ENCODE measurements at places on chromosomes 1 and 21.

DNA sequence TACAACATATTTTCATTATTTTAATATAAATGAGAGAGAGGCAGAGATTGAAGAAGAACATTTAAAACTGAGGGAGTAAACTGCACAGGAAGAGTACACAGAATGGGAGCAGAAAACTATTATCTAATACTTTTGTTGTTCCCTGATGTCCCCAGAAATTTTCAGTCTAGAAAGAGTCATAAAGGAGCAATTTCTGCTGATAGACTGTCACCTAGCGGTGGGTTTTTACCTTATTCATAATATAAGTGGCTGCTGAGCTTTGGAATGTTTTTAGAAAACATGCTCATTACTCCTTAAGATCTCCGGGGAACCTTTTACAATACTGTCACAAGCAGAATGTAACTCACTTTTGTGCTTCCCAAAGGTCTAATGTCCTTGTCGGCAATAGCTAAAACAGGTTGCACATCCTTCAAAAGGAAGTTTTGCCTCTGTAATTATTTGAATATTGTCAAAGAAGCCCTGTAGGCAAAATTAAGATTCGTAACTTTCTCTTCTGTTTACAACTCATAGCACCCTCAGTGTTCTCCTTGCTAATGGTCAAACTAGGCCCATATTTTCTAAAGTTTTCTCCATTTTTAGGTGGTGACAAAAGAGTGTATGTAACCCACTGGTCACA, 4.9 kb upstream of the NPL start:
- DNase-seq, result peak; percentile 55

DNA sequence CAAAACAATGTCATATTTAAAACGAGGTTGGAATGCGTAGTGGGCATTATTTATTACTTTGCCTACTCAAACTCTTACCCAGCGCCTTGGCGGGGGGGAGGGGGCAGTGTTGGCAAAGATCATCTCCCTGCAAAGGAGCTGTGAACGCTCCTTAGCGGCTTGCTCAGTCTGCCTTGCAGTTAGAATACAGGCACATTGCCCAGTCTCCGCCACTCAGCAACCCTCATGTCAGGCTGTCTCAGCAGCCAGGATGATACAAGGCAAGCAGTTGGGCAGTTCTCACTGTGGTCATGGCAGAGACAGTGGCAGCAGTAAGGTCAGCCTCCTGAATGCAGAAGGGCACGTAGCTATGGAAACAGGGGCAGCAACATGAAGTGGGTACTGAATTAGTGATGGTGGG, 170.4 kb upstream of the KCNK2 start:
- DNase-seq, result no peak

GRCh38 chr1:10431070-10431730, 967 bp downstream of the CENPS start:
- peak; percentile 20 for DNase-seq

DNA sequence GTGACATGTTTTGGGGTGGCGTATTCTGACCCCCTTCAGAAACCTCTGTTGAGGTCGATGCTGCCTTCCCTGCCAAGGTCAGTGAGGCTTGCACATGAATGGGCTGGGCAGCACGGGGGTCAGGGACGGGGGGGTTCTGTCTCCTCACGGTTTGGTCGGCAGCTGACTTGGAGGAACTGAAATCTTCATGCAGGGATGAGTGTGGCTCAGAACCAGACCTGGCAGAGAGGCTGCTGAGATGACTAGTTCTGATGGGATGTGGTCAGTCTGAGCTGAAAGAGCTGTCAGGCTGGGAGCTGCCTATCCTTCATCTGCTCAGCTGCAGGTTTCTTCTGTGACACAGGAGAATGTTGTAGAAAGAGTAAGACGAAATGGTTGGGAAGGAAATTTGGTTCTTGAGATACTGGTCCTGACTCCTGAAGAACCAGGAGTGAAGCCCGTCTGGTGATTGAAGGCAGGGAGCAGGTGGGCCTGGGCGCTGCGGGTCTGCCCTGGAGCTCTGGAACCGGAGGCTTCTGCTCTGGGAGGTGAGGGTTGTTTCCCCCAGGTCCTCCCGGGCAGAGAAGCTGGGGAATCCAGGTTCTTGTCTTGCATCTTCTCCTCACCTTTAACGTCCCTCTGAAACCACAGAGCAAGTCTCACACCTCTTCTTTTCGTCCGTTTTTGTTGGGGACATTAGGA, 3.3 kb downstream of the SLX9 start:
- DNase-seq, result no peak

GRCh38 chr1:24952413-24952841, 22.4 kb upstream of the RUNX3 start:
- peak; percentile 81 for DNase-seq

DNA sequence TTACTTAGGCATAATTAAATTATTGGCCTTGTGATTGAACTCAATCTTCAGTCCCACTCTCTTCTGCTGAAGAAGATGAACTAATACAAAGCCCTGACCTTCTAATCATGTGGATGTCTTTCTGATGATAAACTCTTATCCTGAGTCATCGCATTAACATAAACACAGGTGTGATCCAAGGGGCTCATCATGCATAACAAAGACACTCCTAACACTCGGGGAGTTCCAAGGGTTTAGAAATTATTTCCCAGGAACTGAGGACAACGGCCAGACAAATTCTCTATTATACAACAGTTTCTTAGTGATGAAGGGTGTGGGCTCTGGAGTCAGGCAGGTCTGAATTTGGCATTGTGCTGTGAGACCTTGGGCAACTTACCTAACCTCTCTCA, 18.0 kb downstream of the DUSP10 start:
- no peak for DNase-seq

GRCh38 chr1:217268058-217268457, 362.8 kb downstream of the GPATCH2 start:
- DNase-seq, result no peak

DNA sequence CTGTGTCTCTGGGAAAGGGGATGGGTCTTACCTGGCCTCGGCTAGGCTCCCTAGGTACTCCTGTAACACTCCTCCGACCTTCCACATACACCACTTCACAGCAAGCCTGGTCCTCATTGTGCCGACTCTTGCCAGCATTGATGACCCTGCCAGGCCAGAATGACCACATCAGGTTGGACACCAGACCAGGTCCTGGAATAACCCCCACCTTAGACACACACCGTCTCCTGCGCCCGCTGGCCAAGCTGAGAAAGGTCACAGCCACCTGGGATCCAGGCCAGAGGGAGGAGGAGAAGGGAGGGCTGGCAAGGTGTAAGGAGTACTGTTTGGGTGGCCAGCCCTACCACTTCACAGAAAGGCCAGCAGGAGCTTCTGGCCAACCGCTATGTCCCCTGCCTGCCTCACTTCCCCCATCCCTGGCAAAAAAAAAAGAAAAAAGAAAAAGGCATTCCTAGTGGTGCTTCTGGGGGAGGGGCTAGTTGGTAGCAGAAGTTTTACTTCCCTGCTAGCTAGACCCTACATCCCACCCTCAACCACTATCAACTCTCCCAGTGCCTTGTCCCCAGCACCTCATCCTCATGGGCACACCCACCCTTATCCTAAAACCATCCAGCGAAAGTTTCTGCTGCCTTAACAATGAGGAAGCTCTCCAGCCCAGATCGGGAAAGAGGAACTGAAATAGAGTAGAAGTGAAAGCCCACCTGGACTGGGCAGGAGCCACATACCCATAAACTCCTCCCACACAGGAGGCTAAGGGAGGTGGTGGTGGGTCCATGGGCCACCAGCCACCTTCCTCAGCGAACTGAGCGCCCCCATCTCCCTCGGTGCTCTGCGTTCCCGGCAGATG, 1.4 kb downstream of the PPM1J start:
- DNase-seq, result no peak

DNA sequence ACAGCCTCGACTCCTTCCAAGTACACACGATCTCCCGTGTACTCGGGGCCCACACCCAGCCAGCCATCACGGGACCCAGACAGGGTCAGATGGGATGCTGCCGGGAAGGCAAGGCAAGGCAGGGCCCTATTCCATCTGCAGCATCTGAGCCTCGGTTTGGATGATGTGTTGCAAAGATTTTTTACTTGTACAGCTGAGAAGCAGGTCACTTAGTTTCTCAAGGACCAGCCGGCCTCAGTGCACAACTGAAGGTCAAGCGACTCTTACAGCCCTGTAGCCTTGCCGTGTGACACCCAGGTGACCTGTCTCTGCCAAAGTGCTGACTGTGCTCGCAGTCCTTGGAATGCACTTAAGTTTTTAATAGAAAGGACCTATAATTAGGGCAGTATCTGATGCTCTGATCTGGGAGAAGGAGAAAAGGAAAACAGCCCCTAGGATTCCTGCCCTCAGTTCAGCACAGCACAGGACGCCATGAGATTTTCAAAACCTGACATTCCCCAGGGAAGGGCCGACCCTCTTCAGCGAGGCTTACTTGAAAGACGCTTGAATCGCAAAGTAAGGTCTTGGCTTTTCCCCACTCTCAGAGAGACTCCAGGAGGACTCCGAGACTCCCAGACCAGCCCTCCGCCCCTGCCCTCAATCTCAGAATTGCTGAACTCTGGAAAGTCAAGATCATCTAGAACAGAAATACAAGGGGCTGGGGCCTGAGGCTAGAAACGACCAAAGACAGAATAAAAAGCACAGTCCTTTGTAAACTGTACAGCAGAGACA, 1.3 kb downstream of the GPR157 start:
- DNase-seq, result no peak

DNA sequence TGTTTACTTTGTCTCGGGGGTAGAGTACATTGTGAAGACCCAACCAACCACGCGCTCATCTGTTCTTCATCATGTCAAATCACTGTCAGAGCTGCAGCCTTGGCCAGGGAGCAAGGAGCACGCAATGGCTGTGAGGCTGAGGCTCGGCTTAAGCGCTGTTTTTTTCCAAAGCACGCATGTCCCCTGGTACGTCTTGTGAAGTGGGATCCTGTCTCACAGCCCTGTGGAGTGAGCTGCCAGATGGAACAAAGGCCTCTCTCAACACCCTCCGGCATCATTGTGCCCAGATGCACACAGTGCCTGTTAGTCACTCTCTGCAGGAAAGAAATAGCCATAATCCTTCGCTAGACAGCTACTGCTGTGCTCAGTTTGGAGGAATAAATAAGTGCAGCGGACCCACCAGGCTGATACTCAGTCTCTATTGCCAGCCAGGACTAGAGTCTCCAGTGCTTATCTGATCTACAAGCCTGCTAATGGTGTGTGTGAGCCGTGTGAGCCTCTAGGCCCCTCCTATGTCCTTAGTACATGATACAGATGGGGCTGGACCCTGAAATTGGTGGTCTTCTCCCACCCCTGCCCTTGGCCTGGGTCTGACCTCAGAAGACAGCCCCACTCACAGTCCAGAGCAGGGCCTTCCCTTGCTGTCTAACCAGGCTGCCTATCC, 91.3 kb upstream of the COA6 start:
- DNase-seq, result no peak

DNA sequence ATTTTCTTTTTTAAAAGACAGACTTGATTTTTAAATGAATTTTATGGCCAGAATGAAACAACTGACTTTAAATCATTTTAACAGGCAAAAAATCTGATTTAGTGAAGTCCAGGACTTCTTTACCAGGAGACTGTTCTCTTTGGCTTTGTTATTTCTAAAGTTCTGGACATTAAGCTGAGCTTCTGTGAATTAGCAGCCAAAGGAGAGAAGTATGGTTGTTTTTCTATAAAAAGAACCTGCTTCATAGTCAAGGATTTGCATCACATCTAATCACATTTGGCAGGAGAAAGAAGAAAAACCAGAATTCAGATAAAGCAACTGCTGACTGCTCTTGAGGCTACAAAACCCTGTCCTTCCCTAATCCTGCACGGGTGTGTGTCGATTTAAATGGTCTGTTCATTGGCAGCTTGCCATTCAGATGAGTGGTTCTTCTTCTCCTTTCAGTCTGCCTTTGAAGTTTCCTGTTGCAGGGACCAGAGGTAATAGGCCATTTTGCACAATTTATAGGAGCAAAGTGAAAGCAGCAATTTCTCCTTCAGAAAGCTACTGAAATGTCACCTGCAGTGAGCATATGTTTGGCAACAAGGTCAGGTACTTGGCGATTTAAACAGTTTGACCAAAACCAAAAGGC, 215.4 kb downstream of the OLFM3 start:
- no peak for DNase-seq

GRCh38 chr1:200448034-200448762, 38.4 kb upstream of the ZNF281 start:
- peak; percentile 83 for DNase-seq

DNA sequence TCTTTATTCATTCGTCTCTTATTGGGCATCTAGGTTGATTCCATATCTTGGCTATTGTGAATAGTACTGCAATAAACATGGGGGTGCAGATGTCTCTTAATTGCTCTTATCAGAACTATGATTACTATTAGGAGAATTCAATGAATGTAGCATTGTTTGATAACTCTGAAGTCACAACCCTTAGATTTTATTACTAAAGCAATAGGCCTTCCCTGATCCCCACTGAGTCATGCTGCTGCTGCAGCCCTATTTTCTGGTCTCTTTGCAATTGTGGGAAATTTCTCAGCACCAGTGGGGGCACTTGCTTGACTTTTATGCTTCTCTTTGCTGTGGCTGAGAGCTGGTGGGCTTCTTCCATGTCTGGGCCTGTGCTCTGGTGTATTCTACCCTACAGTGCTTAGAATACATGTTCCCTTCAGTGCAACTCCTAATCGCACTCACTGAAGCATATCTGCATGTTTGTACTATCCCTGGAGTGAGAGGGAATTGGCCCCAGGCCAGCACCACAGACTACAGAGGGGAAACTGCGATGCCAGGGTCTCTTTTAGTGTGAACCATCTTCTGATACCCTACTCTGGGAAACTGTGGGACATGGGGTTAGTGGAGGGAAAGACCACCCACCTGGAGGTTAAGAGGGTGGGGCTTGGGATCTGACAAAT, 52.2 kb upstream of the ROR1 start:
- DNase-seq, result no peak

DNA sequence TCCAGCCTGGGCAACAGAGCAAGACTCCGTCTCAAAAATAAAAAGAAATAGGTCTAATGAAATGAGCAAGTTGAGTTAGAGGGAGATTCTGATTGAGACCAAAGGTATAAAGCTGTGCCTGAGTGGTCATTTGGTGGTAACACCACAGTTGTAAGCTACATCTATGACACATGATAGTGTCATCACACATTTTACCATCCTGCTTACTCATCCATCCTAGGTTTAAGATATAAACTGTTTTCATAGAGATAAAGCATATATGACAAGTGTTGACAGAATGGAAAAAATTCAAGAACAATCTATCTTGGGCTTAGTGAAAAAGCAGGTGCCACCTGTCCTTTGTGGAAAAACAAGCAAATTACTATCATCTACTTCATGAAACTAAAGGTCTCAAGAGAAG, 7.1 kb upstream of the CFAP141 start:
- peak; percentile 23 for DNase-seq
